Activated T-helper 9 cell treated with anti-CD3 and anti-CD28 coated beads, Interleukin-2, amount 50 U/mL, for 16 hours (primary cell): ENCODE measurements at places on chromosomes 6 and 20.

DNA sequence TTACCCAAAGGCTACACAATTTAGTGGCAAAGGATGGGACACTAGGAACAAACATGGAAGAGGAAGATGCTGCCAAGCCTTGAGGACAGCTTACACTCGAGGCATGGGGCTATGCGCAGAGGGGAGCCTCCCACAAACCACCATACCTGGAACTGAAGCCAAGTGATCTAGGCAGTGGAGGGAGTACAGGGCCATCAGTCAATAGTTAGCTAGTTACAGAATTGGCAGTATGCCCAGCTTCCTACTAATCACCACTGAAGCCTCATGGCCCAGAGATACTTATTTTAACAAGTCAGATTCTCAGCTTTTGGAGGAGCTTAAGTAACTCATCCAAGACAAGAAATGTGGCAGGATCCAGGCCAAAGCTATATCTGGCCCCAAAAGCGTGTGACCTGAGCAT is 226.6 kb upstream of the MOCS1 start:
- no peak for DNase-seq

- no peak for DNase-seq
These were observed 24.9 kb upstream of the PHACTR2 start for GRCh38 chr6:143652841-143653331.

GRCh38 chr6:97077380-97077779 is 152.9 kb downstream of the KLHL32 start:
- no peak for DNase-seq

DNA sequence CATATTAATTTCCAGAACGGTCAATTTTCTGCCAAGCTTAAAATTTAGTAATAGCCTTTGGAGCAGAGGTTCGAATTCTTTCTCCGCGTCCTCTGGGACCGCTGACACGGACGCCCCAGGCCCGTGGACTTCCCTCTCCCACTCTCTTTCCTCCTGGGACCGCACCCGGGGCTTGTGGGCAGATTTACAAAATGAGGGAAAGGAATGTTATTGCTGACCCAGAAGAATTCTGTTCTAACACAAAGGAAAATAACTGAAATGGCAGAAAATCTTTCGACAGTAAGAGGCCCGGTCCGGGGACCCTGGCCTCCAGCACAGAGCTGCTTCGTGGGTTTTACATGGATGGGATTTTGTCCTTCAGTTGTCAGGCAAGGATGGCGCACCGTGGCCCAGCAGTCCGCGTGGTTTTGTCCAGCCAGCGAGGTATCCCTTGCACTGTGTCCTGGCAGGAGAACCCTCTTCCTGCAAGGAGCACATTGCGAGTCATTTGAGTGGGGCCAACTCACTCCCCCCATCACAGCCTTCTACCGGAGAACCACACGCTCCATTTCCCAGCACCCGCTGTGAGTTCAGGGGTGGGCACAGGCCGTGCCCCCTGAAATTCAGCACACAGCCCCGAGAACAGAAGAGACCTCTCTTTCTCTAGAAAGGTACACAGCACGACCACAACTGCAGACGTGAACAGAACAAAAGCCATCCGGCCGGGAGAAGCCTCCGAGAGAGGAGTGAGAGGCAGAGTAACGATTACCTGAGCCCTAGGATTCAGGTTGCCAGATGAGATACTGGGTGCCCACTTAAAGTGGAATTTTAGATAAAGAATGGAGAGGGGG is 106.0 kb upstream of the AFDN start:
- DNase-seq: no peak

GRCh38 chr20:41355192-41355591 is 11.4 kb downstream of the EMILIN3 start:
- no peak for DNase-seq

- no peak for DNase-seq
These were observed 91.7 kb downstream of the MTFR2 start for GRCh38 chr6:136158387-136158821.

DNA sequence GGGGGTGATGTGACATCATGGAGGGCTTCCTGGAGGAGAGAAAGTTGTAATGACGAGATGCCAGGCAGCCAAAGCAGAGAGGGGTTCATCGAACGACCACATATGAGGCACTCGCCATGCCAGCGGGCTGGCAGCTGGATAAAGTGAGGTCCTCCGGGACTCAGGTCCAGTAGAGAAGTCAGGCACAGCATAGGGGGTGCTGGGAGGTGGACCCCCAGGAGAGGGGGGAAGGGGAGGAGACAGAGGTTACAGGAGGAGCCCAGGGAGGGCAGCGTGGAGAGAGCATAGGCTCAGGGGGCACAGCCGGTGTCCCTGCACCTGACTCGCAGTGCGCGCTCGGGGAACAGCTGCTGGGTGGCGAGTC is 174.7 kb downstream of the BMP7 start:
- no peak for DNase-seq

DNA sequence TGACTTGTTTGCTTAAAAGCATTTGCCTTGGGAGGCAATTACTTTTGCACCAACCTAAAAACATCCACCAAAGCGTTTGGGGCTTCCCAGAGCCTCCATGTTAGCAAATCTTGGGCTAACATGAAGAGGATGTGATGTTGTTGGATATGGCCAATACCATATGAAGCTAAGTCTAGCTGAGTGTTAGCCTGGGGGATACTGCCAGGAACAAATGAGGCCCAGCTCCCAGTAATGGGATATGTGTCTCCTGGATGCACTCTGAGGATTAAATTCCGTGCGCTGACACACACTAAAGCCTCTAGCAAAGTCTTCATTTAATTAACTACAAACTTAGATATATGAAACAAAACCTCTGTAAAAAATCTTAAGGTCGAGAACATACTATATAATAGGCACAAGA is 35.3 kb upstream of the HBS1L start:
- no peak for DNase-seq

- no peak for DNase-seq
These were observed 216.6 kb upstream of the UFL1 start for GRCh38 chr6:96304997-96305396.

DNA sequence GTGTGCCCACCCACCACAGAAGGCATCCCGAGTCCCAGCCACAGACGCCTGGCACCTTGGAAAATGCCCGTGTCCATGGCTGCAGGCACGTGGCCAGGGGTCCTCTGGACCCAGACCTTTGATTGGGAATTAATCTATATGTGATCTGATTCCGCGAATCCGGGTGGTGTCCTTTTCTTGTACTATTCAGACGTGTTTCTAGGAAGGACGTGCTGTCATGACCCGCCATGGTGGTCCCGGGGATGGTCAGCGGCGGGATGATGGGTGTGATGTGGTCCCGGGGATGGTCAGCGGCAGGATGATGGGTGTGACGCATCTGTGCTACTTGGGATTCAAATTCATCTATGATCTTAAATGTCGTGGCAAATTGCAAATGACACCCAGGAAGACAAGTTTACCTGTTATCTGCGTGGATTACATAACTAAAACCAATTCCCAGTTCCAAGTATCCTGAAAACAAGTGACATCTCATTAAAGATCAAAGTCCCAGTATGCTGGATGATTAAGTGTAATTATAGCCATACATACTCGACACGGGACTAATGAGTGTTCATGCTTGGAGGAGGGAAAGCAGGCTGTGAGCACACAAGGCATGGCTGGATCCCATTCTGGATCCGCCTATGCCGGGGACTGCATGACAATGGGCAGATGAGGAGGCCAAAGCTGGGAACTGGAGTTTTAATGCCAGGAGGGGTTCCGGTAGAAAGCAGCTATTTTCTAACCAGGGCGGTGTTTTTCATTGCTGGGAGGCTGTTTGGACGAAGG is 256.5 kb downstream of the TAF4 start:
- DNase-seq: no peak

DNA sequence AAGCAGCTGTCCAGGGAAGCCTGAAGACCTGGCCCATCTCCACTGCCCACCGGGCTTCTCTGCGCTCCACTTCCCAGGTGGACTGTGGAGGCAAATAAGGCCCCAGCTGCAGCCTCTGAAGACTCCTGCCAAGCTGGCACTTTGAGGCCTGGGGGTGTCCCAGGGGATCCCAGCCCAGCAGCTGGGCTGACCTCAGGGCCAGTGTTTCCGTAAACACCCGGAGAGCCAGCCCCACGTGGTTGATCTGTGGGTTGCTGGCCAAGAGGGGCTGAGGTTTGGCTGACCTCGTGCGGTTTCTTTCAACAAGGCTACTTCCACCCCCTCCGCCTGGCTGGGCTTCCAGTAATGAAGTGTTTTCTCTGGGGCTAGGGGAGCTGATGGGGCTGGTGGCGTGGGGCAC is 12.4 kb upstream of the CCN5 start:
- DNase-seq: no peak

GRCh38 chr20:33370291-33370690 is 31.0 kb downstream of the CDK5RAP1 start:
- DNase-seq: peak; percentile 54

GRCh38 chr6:163999475-164000125 is 585.1 kb downstream of the QKI start:
- no peak for DNase-seq

DNA sequence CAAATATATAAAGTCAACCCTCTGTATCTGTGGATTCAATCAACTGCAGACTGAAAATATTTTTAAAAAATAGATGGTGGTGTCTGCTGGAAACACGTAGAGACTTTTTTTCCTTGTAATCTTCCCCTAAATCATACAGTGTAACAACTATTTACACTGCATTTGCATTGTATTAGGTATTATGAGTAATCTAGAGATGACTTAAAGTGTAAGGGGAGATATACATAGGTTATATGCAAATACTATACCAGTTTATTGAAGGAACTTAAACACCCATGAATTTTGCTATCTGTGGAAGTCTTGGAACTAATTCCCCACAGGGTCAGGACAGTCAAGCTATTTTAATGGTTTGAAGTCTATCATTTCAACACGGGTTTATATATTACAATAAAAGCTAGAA is 10.2 kb downstream of the HDAC2 start:
- DNase-seq: no peak

DNA sequence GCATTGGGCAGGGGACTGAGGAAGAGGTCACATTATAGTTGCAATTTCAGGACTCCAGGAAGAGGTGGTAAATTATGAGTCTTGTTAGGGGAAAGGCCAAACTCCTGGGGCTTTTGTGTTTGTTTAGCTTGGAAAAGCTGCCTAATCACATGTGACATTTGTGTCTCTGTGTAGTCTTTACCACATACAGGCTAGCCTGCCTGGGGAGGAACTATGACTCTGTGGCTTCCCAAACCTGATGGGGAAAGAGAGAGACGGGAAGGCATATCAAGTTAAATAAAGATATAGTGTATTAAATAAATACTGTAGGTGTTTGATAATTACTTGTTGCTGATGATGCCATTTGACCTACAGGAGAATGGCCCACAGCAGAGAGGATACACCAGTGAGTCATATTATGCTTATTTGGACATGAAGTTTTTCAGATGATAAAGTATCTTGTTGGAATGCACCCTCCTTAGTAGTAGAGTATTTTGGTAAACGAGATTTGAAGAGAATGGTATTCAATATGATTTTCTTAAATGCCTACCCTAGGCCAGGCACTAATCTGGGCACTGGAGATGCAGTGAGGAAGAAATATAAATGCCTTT is 4.0 kb downstream of the BLTP3A start:
- no peak for DNase-seq

- DNase-seq: no peak
These were observed 111.1 kb downstream of the FAM83B start for GRCh38 chr6:54957698-54958097.
